ENCODE measurements at places on chromosomes 11 and 22. TPM values are rescaled to one million over a fixed set of nuclear protein-coding genes. Genes with fewer than 3 reads are reported as not detected.

The RASGRP2 gene
- 5.9 TPM for polyA plus RNA-seq

The NELL1 gene
- 53.7 TPM for polyA plus RNA-seq

DNA sequence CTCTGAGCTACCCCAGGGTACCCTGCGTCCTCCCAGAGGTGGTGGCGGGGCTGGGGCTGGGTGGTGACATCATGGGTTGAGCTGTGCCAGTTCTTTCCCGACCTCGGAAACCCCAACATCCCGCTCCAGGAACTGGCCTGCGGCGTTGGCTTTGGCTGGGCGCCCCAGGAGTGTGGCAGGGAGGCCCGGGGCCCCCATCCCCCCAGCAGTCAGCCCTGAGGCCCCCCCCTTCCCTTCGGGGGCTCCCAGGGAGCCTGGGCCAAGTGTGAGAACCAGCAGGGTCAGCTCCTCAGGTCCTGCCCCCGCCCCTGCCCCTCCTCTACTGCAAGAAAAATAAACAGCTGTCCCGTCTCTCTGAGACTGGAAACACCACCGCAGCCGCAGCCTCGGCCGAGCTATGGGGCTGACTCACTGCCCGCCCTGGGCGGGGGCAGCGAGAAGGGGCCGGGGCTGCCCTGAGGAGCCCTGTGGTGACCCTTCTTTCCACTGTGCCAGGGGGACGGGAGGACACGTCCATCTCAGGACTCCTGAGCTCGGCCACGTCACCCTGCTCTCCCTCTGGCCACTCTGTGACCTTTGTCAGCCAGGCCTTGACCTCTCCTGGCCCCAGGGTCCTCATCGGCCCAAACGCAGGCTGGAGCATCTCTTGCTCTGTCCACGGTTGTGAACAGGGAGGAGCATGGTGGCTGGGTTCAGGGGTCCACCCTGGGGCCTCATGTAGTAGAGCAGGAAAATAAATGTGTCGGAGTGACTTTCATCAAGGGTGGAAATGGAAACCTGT is 73.4 kb downstream of the WNT7B start:
- DNase-seq = no peak

The KCNC1 gene
- polyA plus RNA-seq = 18.9 TPM

GRCh38 chr11:94732617-94733281 is 35.4 kb upstream of the AMOTL1 start:
- DNase-seq = no peak

The SLC15A3 gene
- 11.9 TPM for polyA plus RNA-seq

The TREH gene
- polyA plus RNA-seq = not detected

The HSPB2 gene
- polyA plus RNA-seq = 4.3 TPM

The TSG101 gene
- 95.7 TPM for polyA plus RNA-seq

DNA sequence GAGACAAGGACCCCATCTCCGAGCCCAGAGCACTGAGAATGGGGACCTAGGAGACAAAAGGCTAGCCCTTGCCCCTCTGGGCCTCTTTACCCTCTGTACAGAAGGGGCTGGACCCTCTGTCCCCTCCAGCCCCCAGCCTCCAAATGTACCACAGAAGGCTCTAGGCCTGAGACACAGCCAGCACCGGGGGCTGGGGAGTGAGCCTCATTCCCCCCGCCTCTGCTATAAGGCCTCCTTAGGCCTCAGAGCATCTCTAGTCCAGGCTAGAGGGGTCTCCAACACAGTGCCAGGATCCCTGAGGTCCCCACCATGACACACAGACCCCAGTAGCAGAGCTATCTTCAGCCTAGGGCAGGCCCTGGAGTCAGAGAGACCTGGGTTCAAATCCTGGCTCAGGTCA is 4.8 kb downstream of the SMTN start:
- no peak for DNase-seq

The NLRP14 gene
- not detected for polyA plus RNA-seq

The CD59 gene
- 189 TPM for polyA plus RNA-seq

GRCh38 chr11:114472661-114473060 is 33.4 kb downstream of the REXO2 start:
- DNase-seq = no peak

- DNase-seq = no peak
Measured at GRCh38 chr11:114170226-114170625, 110.7 kb downstream of the ZBTB16 start.

Measured in brain (organoid and tissue), 16 donors.